ENCODE measurements at places on chromosomes 11 and 22.

GRCh38 chr11:98874050-98874449, 146.7 kb upstream of the CNTN5 start:
- DNase-seq = no peak

DNA sequence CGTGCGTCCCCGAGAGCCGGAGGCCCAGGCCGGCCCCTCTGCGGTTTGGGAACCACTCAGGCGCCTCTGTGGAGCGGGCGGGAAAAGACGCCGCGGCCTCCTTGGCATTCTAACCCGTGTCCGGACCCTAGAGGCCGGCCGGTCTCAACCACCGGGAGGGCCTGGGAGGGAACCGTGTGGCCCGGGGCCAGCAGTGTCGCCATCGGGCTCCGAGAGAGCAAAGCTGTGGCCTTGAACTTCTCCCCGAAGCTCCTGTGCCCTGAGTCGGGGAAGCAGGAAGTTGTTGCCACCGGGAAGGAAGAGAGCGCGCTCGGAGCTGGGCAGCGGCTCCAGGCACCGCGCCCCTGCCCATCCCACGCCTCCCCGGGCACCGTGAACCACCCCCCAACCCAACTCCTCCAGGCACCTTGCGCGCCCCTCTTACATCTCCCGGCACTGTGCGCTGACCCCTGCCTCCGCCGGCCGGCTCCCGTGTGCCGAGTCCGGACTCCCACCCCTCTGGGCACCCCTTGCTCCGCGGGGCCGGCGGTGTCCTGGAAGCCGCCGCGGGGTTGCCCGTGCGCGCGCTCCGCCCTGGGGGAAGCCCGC, 80.0 kb upstream of the PPARA start:
- DNase-seq = no peak

DNA sequence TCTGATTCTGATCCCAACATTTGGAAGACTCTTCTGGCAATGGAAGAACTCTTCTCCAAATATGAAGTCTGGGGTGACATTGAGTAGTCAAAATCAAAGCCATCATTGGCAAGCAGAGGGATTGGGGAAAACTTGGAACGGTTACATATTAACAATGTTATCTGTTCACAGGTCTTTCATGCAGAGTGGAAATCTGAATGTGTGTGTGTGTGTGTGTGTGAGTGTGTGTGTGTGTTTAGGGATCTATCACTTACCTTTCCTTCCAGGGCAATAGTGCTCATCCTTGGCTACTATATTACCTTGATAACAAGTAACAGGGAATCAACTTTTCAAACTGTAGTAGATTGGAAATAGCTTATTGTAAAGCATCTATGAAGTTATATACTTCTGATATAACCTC, 55.3 kb downstream of the EHF start:
- no peak for DNase-seq

GRCh38 chr11:64529559-64530520, 61.2 kb upstream of the SLC22A12 start:
- DNase-seq = no peak

GRCh38 chr11:45518141-45518832, 147.1 kb downstream of the CHST1 start:
- DNase-seq = no peak

DNA sequence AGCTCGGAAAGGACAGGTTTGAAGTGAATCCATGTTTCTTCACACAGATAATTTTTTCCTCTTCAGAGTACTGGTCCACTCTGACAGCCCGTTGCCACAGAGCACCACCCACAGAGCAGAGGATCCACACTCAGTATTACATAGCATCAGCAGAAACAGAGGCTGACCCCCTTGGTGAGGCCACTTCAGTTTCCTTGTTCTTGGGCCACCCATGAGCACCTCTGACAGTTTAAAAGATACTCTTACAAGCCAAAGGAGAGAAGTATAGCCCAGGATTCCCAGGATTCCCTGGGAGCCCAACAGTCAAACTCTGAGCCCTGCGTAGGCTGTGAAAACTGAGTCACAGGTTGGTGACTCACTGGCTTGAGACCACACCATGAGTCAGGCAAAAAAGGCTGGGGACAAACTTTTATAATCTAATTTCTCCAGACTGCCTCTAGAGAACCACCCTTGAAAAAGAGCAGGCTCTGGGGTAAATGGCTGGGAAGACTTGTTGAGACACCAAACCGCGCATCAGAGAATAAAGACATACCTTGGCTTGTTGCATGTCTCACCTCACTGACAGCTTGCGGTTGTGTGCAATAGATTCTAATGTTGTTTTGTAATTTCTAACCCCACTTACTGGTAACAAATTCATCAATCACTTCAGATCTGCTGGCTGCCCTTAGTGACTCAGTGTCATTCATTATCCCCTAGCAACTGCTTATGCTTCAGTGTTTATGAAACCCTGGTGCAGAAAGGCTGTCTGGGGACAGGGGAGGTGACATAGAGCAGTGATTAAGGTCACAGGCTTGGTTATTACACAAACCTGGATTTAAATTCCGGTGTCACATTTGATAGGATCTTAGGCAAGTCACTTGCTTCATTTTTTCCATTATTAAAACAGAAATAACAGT, 56.9 kb upstream of the PRSS23 start:
- no peak for DNase-seq

GRCh38 chr11:35907648-35908431, 36.0 kb upstream of the LDLRAD3 start:
- peak; percentile 50 for DNase-seq

- no peak for DNase-seq
Measured at GRCh38 chr11:68369756-68370155, 57.4 kb downstream of the LRP5 start.

GRCh38 chr22:49006207-49007012, 821.3 kb downstream of the BRD1 start:
- DNase-seq = no peak

GRCh38 chr11:55572548-55572947, 620 bp downstream of the OR4C16 start:
- no peak for DNase-seq

- DNase-seq = no peak
Measured at GRCh38 chr11:65859812-65860277, 388 bp upstream of the MUS81 start.

DNA sequence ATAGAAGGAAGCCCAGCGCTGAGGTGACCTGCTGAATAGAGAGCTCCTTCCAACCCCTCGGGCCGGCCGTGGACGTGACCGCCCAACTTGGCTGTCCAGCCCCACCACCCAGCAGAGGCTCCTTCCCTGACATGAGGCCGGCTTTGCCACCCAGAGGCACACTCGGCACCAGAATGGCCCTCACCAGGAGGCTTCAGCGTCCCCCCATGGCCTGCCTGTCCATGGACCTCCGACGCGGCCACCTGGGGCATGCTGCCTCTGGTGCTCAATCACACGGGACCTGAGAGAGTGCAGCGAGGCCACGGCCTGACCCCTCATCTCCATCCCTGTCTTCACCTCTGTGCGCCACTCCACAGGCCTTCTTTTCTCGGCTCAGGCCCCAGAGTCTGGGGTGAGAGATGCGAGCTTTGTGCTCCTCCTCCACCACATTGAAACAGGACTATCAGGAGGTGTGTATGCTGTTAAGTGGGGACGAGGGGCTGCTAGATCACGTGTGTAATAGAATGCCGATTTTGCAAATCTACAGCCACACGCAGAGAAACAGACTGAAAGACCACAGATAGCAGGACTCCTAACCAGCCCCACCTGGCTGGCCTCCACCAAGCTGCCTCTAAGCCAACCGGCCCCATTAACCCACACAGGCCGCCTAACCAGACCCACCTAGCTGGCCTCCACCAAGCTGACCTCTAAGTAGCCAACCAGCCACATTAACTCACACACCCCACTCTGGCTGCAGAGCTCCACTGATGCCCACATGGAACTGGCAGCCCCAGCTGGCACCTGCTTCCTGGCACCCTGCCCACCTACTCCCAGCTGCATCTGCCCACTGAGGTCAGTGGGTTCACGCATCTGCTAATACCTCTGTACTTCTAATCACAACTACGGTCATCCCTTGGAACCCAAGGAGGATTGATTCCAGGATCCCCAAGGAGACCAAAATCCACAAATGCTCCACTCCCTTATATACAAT, 20.7 kb downstream of the LINC01488 start:
- DNase-seq = no peak

DNA sequence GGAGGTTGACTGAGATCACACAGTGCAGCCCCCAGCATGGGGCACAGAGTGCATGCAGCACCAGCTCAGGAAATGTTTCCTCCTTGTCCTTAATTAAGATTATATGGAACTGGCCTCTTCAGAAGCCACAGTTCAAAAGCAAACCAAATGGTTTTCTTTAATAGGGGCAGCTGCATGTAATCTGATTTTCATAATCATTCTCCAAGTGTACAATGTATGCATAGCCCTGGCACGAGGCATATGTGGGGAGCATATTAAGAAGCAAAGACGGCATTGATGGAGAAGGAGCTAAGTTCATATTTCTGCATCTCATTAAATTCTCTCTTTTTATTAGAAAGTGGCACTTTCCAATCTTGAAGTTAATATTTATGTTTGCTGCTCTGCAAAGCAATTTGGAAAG, 9.9 kb upstream of the PARVB start:
- no peak for DNase-seq

DNA sequence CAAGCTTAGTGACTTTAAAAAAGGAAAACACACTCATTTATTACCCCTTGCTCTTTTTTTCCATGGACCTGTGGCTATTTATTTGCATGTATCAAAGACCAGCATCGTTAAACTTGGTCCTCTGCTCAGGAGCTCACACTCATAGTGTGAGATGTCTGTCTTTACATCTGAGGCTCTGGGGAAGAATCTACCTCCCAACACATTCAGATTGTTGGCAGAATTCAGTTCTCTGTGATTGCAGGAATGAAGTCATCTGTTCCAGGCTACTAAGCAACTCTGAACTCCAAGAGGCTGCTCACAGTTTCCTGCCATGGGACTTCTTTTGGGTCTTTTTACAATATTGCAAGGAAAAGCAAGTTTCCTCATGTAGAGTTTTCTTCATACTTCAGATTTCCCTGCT, 138.8 kb downstream of the LRRC4C start:
- no peak for DNase-seq

- DNase-seq = no peak
Measured at GRCh38 chr11:95521133-95521542, 268.4 kb downstream of the FAM76B start.

- DNase-seq = no peak
Measured at GRCh38 chr11:37511425-37511933, 913.4 kb upstream of the RAG2 start.

DNA sequence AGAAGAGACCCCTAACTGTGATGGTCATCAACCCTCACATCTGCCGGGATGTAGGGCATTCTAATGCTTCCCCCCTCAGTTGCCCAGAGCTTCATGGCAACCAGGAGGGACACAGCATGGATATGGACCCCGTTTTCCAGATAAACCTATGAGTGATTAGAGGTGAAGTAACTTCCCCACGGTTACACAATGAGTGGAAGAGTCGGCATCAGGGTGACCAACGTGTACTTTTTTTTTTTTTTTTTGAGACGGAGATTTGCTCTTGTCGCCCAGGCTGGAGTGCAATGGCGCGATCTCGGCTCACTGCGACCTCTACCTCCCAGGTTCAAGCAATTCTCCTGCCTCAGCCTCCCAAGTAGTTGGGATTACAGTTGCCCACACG, 25.0 kb downstream of the TXN2 start:
- no peak for DNase-seq

GRCh38 chr11:127506647-127507046, 506.1 kb upstream of the KIRREL3 start:
- DNase-seq = no peak

DNA sequence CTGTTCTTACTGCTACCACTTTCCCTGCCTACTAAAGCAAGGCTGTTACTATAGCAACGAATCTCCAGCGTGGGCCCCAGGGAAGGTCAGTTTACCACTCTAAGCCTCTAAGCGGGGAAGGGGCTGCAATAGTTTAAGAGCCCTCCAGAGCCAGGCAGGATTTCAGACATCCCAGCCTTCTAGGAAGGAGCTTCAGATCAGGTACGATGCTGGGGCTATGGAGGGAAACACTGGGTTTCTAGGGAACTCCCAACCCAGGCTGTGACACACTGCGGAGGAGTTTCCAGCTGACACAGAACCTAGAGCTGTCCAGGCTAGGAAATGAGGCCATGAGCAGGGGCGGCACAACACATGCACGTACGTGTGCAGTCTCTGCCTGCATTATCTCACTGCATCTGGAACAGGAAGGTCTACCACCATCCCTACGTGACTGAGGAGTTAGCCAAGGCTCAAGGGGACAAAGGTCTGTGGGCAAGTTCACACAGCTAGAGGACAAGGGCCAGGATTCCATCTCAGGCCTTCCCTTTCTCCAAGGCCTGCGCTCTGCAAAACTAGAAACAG, 20.4 kb downstream of the HPS4 start:
- no peak for DNase-seq

- DNase-seq = no peak
Measured at GRCh38 chr11:117834838-117835443, 10.4 kb upstream of the FXYD2 start.

GRCh38 chr11:93743291-93743690, 1.8 kb downstream of the C11orf54 start:
- no peak for DNase-seq

DNA sequence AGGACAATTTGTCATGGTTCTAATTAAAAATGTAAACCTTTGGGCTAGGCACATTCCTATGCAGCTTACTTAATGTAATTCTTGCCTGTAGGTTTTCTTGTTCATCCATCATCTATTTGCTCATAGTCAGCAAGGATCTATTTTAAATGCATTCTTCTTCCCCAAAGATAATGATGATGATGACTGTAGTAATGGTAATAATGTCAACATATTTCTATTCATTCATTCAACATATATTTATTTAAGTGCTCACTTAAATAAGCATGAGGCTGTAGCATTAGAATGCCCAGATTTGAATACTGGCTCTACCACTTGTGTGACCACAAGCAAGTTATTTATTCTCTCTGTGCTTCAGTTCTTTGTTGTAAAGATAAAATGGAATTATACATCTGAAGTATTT, 169.6 kb upstream of the SYN3 start:
- DNase-seq = no peak

- DNase-seq = no peak
Measured at GRCh38 chr22:37533995-37534394, 14.8 kb upstream of the CARD10 start.

DNA sequence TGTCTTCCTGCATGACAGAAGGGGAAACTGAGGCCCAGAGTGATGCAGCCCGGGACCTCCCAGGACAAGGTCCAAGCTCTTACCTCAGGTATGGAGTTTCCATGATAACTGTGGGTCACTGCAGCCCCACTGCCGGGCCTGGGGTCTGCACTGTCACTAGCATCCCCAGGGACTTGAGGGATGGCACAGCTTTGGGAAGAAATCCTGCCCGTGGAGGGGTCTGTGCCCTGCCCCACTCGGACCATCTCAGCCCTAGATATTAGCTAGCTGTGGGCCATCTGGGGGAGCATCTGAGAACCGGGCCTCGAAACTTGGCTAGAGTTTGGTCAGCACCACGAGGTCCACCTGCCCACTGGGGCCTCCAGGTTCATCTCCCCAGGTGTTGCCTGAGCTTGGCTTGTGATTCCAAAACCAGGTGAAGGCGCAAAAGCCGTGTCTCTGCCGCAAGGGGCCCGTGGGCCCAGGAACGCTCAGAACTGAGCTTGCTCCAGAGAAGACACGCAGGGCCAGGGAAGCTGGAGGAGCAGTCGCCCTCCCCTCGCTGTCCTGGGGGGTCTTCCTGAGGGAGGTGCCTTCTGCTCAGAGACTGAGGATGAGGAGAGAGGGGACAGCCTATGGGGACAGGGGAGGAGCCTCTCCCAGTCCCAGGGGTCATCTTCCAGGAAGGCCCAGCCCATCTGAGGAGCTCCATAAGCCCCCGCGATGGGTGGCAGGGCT, 4.8 kb downstream of the LINC01488 start:
- no peak for DNase-seq
